Stimulated activated CD8-positive, alpha-beta memory T cell treated with anti-CD3 and anti-CD28 coated beads, Interleukin-15, amount 100 ng/mL, for 4 hours (primary cell): ENCODE measurements at places on chromosomes 2 and 18.

DNA sequence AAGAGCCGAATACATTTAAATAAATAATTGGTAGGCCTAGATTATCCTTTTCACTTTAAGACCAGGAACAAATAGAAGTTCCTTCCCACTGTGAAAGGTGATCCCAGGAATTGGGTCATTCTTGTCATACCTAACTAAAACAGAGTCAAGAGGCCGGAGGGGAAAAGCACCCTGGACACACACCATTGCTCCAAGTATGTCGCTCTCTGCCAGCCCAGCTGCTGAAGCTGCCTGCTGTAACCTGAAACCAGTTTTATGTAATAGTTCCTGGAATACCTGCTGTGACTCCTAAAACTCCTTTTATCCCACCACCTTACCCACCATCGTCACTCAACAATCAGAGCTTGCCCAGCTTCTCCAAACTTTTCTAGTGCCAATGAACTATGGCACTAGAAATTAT is 217.1 kb downstream of the PTPRM start:
- no peak for DNase-seq

GRCh38 chr2:184890311-184890710 is 292.0 kb downstream of the ZNF804A start:
- DNase-seq = no peak

DNA sequence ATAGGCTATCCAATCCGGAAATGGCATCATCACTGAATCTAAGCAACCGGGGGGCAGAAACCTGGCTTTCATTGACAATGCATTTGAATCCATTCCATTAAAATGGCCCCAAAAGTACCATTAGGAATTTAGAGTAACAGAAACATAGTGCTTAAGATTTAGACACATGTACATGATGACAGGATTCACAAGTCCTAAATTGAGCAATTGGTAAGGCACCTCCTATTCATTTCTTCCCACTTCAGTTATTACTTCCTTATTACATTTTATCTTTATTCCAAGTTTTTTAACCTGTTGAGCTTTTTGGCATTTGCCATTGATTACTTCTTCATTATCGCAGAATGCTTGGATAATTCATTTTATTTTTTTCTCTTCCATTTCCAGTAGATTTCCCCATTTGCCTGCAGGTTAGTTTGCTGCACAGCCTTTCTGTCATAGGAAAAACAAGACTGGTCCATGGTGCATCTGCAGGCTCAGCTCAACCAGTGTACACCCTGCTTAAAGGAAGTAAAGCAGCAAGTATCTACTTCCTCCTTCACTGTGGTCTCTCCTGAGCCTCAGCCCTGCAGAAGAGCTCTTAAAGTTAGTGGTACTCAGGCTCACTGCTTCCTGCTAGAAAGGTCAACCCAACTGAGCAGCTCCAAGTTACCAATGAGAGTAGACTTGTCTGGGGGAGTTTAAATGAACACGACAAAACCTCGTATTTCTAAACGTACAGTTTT is 89.2 kb downstream of the DOCK10 start:
- DNase-seq = no peak

GRCh38 chr2:38113981-38114708 is 38.2 kb upstream of the CYP1B1 start:
- DNase-seq = no peak

- no peak for DNase-seq
These were observed 206.2 kb downstream of the RPIA start for GRCh38 chr2:88897715-88898114.

DNA sequence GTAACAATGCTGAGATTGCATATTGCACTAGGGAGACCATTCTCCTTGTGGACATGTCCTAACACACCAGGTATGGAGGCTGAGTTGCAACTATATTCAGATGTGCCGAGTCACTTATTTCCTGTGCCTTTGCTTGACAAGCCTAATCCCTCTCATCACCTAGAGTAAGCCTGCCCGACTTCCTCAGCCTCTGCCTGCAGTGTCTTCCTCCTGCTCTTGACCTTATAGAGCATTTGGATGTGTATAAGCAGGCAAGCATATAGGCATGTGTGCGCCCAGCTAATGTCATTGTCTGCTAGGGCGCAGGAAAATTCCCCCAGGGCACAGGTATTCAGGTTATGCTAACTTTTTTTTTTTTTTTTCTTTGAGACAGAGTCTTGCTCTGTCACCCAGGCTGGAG is 316.9 kb downstream of the CDH2 start:
- DNase-seq = no peak

DNA sequence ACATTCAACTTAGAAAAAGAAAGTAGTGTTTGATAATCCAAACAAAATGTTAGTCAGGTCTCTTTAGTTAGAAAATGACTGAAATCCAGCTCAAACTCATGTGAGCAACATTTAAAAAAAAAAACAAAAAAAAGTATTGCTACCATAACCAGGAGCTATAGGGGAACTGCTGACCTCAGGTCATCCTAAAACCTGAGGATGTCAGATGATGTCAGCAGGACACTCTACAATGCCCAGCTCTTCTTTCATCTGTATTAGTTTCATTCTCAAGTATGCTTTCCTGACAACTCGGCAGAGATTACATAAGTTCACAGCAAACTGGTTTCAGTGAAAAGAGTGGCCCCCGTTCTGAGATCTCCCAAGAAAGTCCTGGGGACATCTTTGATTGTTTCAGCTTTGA is 4.2 kb upstream of the ESCO1 start:
- DNase-seq = no peak

DNA sequence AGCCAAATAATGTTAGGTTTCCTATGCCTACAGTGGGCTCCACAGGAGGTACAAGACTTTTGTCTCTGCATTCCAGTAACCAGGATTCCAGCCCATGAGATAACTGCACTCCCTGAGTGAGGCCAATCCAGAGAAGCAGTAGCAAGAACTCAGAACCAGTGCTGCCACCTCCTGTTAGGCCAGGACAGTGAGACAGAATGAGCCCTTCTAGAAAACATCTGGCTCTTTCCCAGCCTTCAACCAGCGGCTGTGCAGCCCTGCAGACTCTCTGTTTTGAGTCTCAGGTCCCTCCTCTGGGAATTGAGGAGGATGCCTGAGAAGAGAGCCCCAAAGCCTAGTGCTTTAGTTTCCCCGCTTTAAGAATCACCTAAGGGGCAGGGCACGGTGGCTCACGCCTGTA is 44.2 kb downstream of the ARID5A start:
- DNase-seq = no peak

- DNase-seq = no peak
These were observed 81.0 kb downstream of the EDAR start for GRCh38 chr2:108907822-108908712.

- no peak for DNase-seq
These were observed 450.1 kb upstream of the LRATD1 start for GRCh38 chr2:14182227-14182946.

DNA sequence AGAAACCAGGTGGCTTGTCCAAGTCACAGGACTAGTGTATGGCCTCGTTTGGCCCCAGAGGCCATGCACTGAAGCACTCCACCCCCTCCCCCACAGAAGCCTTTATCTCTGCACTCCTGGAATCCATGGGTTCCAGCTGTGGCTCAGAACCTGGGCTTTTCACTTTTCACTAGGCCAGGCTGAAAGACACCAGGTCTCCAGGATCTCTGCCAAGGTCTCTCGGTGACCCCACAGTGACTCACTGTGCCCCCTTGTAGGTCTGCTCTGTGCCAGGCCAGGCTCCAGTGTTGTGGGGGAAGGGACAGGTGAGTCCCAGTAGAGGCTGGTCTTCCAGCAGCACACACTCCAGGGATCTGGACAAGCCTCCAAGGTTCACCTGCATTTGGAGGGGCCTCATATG is 31.0 kb upstream of the GLI2 start:
- no peak for DNase-seq

- DNase-seq = no peak
These were observed 7.2 kb upstream of the ITGB6 start for GRCh38 chr2:160207271-160207670.

DNA sequence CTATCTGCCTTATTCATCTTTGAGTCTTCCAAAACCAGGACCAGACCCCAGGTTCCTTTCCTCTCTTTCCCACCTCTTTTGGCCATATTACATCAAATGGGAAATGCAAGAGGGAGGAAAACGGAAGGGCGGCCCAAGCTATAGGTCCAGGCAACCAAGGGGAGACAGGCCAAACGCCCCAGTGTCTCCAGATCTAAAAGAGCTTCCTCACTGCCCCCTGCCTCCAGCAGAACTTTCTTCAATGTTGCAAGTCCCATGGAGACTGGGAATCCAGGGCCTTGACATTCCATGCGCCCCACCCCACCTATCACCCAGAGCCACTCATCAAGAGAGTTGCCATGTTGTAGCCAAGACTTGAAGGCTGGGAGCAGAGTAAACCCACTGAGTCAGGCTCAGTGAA is 15.4 kb downstream of the TNS1 start:
- DNase-seq = no peak

DNA sequence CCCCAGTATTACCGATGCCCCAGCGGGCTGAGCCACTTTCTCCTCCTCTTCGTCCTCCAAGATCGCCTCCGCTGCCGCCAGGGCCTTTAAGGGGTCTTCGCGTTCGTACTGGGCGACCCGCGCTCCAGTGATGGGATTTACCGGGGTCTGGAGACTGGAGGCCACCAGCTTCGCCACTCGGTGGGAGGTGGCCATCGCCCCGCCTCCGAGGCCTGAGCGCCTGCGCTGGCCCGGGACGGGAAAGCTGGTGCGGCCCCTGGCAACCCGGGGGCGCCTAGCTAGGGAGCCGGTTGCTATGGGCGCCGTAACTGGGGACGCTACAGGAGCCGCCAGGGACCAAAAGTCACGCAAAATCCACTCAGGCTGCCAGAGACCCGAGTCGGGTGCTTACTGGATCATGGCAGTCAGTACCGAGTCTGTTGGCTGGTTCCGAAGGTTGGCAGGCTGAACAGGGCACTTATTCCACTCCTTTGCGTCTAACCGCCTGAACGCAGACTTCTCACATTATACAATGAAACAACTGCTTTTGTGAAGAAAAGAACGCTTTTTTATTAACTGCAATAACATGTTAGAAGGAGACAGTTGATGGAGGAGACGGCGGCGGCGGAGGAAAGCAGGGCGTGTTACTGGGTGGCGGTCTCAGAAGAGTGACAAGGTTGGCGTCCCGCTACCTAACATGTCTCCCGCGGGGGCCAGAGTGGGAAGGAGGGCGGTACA is at the start of gene FAM161A:
TSS of gene FAM161A (minus strand) at position 214 of the 717 bp plus-strand sequence. CDS start at position 195, 19 bp downstream.
- peak; percentile 50 for DNase-seq

DNA sequence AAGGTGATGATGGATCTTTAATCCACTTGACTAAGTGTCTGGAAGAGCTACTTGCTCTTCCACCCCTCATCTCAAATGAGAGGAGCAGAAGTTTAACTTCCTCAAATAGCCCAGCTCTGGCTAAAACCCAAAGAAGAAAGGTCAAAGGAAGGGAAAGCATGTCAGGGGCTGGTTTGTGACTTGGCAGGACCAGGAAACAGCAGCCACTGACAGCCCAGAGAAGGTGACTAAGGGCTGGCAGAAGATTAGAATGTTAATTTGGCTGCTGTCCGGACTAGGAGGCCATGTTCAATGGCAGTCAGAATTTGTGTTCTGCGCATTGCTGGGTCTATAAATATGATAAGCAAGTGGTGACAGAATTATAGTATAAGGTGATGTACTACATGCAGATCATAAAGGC is 386.2 kb downstream of the SETBP1 start:
- no peak for DNase-seq

- DNase-seq = no peak
These were observed 590.3 kb upstream of the CDH2 start for GRCh38 chr18:28767201-28767600.

GRCh38 chr2:49045083-49045482 is 109.2 kb downstream of the FSHR start:
- DNase-seq = no peak

DNA sequence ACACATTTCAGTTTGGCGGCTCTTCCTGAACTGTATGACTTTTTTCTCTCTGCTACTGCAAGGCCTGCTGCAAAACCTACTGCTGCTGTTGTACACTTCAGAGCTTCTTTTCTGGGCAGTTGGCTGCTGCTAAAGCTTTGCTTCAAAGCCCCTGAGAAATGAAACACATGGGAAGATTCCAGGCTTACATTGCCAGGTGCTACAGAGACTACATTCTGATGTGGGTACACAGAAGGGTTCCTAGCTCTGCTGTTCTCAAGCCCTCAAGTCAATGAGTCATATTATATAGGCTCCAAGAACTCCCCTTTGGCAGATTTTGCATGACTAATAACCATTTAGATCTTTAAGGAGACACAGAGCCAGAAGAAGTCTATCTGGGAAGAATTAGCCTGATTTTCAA is 12.9 kb upstream of the PGAP1 start:
- DNase-seq = no peak

DNA sequence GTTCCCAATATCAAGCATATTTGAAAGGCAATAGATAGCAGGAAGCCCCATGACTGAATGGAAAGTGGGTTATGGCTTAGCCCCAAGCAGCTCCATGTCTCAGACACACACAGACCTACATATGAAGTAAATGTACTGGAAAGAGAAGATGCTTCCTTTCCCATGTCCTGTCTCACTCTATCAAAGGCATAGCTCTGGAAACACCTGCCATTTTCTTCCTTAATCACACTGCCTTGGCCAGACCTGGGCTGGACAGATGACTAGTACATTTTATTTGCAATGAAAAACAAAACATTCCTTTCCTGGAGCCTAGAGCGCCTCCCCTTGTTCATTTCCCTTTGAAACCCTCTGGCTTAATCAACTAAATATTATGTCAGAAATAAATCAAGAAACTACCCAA is 160.7 kb downstream of the ANTXR1 start:
- no peak for DNase-seq

- no peak for DNase-seq
These were observed 449.3 kb upstream of the SPHKAP start for GRCh38 chr2:228630786-228631185.
